ENCODE measurements at places on chromosomes 4 and X. TPM values are rescaled to one million over a fixed set of nuclear protein-coding genes. Genes with fewer than 3 reads are reported as not detected.

CLDN2 gene
- not detected for total RNA-seq

MAGEB1 gene
- total RNA-seq: not detected

DNA sequence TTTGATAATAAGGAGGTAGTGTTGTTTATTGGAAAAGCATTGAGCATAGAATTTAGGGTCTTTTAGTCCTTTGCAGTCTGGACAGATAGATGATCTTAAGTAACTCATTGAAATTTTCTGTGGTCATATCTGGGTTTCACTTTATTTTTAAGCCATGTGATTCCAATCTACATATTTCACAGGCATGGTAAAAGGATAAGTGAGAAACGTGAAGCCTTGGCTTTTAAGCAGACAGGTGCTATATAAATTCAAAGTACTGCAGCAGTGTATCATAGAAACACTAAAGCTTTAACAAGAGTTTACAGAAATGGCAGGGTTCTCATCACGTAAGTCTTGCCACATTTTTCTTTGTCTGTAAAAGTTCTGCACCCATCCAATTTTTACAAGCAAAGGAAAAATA lies 4.9 kb downstream of the PLS3 start:
- no peak for DNase-seq

- DNase-seq: peak; percentile 79
These were observed 746 bp downstream of the REST start for GRCh38 chr4:56908206-56909085.

GRCh38 chrX:107493141-107493540 lies 43.7 kb downstream of the FRMPD3 start:
- DNase-seq: no peak

GRCh38 chr4:55398966-55399365 lies 3.2 kb downstream of the TMEM165 start:
- DNase-seq: no peak

DNA sequence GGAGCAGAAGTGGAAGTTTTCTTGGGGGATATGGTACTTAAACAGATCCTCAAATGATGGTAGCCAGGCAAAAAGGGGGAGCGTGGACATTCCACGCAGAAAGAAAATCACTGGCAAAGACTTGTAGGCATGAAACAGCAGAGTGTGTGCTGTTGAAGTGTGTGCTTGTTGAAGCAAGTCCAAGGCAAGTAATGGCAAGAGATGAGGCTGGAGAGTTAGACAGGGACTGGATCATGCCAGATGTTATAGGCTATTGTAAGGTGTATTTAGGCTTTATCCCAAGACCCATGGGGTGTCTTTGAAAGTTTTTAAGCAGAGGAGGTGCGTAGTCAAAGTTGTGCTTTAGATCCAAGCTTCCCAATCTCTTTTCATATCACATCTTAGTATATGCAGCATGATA lies 124.5 kb downstream of the MBNL3 start:
- DNase-seq: no peak
